ENCODE measurements at places on chromosomes 2 and 18.
A peak's percentile ranks its signal among the peaks of the same experiment; 100 is the strongest.

DNA sequence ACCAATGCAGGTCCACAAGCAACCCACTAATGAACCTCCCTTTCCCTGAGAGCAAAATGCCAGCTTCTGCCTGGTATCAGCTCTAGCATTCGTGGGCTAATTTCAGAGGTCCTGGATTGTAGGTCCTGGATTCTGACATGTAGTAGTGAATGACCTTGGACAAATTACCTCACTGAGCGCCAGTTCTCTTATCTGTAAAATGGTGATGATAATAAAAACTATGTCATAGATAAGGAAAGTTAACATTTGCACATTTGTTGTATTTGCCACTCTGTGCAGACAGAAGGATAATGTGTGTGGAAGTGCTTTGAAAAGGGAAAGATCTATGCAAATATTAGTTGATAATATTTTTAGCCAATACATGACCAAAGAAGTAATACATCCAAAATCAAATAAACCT lies 4.1 kb upstream of the TET3 start:
- no peaks in the 10 kb centered on the region for H3K36me3 ChIP-seq
- H3K4me1 ChIP-seq = peaks cover 58% of the 10 kb centered on the region
- H3K4me3 ChIP-seq = peak overlapping the region; percentile 54
- H3K27me3 ChIP-seq = no peaks in the 10 kb centered on the region
- DNase-seq = no peak

DNA sequence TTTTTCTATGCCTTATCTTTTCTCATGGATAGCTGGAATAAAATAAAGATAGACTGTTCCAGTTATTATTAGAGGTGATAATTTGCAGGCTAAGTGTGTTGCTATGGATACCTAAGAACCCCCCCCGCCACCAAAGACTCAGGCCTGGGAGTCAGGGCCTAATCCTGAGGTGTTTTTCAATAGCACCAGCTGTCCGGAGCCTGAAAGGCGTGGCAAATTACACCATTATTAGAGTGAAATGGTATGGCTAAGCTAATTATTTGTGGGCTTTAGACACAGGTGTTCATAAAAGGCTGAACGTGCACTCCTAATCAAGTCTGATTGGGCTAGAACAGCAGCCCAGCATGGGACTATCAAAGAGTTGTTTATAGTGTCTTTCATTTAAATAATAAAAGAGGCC lies 293.2 kb upstream of the DCC start:
- DNase-seq = no peak
- H3K27me3 ChIP-seq = no peaks in the 10 kb centered on the region

- H3K27me3 ChIP-seq = no peaks in the 10 kb centered on the region
- H3K4me1 ChIP-seq = no peaks in the 10 kb centered on the region
- H3K27ac ChIP-seq = no peak overlapping the region
- no peak for DNase-seq
- no peaks in the 10 kb centered on the region for H3K36me3 ChIP-seq
These were observed 224.4 kb upstream of the APCDD1 start for GRCh38 chr18:10230072-10230471.

- H3K27me3 ChIP-seq = no peaks in the 10 kb centered on the region
- H3K4me1 ChIP-seq = no peaks in the 10 kb centered on the region
- DNase-seq = no peak
- no peak overlapping the region for H3K27ac ChIP-seq
- H3K36me3 ChIP-seq = no peaks in the 10 kb centered on the region
These were observed 19.1 kb downstream of the NOSTRIN start for GRCh38 chr2:168821577-168821976.

DNA sequence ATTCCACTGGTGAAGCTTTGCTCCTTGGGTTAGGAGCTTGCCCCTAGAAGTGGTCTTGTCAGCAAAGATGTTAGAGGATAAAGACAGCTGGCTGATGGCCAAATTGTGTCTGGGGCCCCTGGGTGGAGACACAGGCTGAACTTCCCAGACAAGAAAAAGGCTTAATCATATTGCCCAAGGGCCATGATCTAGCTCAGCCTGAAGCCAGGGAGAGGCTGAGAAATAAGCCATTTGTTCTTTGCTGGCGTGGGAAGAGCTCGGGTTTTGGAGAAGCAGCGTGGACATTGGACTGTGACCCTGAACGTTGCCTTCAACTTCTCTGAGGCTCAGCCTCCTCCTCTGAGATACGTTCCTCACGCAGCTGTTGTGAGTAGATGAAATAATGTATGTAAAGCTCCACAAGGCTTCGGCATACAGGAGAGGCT lies 153.0 kb downstream of the ZFP36L2 start:
- H3K27ac ChIP-seq = no peak overlapping the region
- H3K4me3 ChIP-seq = no peak overlapping the region
- no peaks in the 10 kb centered on the region for H3K27me3 ChIP-seq
- no peaks in the 10 kb centered on the region for H3K36me3 ChIP-seq
- no peak for DNase-seq

GRCh38 chr2:164897469-164898260 lies 56.0 kb upstream of the COBLL1 start:
- no peak for DNase-seq
- no peak overlapping the region for H3K4me3 ChIP-seq
- H3K27ac ChIP-seq = no peak overlapping the region
- H3K4me1 ChIP-seq = no peaks in the 10 kb centered on the region

Data from naive thymus-derived CD4-positive, alpha-beta T cell (primary cell).